ENCODE measurements at places on chromosomes 3 and 15. TPM values are rescaled to one million over a fixed set of nuclear protein-coding genes. Genes with fewer than 3 reads are reported as not detected.

Gene LMLN
- polyA plus RNA-seq, result 1.6 TPM

Gene CCDC9B
- polyA plus RNA-seq, result 4.7 TPM

DNA sequence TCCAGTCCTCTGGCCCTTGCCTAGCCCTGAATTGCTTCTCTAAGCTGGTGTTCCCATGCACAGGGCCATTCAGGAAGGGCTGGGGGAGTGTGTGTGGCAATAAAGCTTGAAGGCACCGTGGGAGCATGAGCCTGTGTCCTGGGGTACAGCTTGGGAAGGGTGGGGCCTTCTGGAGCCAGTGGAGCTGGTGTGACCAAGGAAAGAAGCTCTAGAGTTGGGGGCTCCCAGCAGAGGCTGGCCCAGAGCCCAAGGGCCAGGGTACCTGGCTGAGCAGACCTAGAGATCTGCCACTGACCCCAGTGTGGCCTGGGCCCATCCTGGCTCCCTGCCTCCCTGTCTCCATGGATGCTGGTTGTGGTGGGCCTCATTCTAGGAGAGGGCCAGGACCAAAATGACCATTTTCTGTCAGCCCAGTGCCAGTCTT, 8.1 kb downstream of the ABTB1 start:
- DNase-seq, result no peak

GRCh38 chr15:88707771-88708654, 69.2 kb downstream of the ISG20 start:
- DNase-seq, result no peak

- DNase-seq, result no peak
Observed at GRCh38 chr3:127171320-127171719, 21.6 kb upstream of the PRR23E start.

DNA sequence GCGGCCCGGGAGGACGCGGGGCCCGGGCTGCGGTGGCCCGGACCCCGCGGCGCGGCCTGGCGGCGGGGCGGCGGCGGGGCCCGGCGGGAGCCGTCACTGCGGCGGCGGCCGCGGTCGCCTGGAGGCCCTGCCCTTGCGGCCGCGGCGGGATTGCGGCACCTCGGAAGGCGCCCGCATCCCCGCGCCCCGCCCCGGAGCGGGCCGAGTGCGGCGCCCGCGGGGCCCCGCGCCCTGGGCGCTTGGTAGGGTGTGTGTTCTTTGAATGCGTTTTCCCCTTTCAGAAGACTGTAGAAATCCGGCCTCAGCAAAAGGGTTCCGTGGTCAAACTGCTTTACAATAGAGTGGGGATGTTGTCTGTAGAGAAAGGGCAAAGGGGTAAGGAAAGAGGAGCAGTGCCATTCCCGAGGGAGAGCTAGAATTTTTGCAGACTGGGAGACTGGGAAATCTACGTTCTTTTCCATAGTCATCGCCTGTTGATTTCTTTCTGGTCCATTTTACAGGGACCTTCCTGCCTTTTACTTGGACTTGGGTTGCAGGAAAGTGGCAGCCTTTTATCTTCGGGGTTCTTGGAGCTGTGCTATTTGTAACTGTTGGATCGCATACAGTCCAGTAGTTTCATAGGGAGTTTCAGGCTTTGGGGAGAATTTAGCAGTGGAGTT, 630 bp downstream of the SNRK start:
- DNase-seq, result peak; percentile 37

GRCh38 chr3:123055352-123055751, 11.5 kb upstream of the PDIA5 start:
- DNase-seq, result no peak

All from kidney (tissue), 22 donors.